ENCODE measurements at places on chromosomes 1 and 21.

DNA sequence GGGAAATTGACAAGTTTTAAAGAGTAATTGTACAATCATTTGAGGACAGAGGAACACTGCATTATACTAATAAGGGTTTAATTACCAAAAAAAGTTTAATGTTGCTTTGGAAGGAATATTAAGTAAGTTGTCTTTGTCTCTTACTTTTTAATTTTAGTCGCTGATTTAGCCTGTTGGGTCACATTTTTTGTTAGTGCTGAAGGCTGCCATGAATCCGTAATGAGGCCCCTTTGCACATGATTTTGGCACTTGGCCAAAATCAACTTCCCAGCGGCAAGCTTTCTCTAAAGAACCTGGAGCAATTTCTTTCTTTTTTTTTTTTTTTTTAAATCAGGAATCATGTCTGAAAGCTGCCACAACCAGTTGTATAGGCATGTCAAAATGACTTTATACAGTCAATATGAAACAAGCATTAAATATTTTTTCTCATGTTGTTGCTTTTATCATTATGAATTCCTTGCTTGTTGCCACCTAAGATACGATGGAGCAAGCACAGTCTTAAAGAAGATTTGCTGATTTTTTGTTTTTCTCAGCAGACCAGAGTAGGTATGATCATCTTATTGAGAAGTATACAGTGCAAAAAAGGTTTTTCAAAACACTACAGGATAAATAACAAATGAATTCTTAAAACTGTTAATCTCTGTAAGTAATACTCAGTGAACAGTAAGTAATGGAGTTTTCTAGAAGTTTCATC lies 690.4 kb downstream of the USP25 start:
- DNase-seq, result no peak

DNA sequence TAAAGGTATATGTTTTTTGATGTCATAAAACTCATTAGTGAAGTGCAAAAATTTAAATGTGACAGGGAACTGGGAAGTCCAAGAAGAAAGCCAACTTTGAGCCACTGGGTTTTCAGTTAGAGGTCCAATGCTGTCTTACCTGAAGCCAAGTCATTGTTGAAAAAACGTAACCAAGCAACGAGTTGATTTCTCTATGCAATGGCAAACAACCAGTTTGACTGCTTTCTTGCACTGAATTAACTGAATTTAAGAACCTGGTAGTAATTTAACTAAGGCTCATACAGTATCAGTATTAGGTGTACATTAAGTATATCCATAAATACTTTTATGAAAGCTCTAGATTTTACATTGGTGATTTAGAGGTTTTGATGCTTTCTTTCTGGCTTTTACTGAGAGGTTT lies 20.2 kb upstream of the S1PR1 start:
- DNase-seq, result no peak

DNA sequence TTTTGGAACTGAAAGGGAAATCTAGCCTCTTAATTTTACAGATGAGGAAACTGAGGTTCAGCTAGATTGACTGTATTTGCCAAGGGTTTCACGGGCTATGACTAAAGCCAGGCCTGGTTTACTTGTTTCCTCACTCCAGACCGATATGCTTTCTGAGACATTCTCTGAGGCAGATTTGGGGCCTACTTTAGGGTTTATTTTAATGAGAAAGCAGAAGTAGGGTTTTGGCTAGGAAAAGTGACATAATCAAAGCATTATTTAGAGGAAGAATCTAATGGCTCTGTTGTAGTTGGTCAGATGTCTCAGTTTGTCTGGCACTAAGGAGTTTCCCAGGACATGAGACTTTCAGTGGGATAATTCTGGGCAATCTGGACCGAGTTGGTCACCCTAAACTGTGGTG lies 1.5 kb upstream of the RPTN start:
- DNase-seq, result no peak

DNA sequence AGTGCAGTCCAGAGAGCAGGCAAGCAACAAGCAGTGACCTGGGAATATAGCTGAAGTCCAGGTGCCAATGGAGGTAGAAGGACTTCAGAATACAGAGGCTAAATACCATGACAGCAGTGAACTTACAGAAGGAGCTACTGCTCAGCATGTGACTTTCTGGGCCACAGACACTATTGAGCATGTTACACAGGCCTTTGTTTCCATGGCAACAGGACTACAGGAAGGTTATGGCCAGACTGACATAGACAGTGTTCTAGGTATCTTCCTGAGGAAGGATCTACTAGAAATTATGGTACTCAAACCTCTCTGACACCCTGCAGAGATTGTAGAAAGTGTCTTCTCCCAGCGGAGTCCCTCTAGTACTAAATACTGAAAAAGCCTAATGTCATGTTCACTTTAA lies 11.0 kb downstream of the OR2M5 start:
- no peak for DNase-seq

DNA sequence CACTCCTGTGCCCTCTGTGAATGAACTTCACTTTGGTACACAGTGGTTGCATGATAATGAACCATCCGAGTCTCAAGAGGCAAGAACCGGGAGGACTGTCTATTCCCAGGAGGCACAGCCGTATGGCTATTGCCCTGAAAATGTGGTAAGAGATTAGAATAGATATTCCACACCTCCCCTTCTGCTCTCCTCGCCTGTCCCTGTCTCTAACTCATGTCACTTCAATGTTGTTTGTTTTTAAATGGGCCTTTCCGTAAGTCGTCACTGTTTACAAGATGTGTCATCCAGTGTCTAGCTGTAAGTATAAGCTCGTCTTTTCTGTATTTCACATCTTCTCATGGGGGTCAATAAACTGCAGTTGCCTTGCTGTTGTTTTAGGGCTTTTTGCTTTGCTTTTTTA lies 122.2 kb downstream of the PATJ start:
- DNase-seq, result no peak

GRCh38 chr1:9281908-9282695 lies 10.6 kb upstream of the SPSB1 start:
- DNase-seq, result no peak

DNA sequence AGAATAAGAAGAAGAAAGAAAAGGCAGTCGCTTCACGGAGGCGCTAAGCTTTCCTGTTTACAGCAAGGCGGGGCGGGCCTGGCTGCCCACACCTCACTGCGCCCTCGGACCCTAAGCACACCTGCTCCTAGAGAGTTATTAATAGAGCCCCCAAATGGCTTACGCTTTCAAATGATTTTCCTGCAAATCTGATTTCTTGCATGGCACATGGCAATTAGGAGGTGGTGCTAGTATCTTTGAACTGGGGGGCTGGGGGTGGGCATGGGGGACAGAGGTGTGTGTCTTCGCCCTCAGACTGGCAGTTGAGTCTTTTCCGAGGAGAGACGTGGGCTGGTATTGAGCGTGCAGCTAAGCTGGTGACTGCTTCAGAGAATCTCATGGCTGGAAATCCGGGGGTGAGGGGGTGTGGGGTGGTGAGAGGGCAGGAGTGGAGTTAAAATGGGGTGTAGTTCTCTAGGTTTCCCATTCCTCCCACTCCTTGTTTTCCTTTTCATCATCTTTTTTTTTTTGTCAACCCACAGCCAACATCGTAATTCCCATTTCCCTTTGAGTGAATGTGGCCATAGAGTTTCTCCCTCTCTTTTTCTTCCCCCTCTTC lies 1.3 kb downstream of the S1PR1 start:
- peak; percentile 12 for DNase-seq

DNA sequence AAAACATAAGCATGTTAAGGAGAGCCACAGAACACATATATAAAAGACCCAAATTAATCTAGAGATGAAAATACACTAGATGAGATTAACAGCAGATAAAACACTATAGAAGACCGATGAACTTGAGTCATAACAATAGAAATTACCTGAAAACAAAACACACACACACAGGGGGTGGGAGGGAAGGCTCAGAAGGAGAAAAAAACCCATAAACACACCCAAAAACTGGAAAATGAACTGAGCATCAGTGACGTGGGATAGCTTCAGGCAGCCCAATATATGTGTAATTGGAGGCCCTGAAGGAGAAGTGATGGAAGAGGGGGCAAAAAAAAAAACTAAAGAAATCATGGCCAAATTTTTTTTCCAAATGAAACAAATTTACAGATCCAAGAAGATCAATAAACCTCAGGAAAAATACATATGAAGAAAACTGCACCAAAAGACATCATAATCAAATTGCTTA lies 11.4 kb downstream of the ALDH9A1 start:
- DNase-seq, result no peak

GRCh38 chr21:25580912-25581260 lies 26.4 kb downstream of the MRPL39 start:
- DNase-seq, result no peak

DNA sequence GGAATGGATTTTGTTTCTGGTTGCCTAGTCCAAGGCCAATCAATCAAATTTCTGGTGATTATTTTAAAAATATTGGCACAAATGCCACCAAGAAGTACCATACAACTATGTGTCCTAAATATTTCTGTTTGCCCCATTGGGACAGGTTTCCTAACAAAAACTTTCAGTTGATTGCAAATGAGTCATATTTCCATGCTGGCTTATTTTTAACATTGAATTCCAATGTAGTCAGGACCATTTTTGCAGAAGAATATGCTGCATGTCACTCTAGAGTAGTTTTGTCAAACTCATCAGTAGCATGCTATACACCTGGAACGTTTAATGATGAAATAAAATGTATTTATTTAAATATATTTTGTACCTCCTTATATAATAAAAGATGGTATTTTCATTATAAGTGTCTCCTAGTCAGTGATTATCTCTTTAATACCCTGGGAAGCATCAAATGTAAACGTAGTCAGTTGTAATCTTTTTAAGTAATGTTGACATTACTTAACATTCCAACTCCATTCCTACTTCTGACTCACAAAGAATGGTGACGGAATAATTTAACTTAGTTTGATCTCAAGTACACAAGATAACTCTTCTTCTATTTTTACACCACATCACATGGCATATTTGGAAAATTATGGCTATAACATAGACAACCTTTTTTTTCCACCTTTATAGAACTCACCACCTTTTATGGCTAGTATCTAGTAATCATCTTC lies 39.0 kb upstream of the USH2A start:
- DNase-seq, result no peak

- DNase-seq, result no peak
Measured at GRCh38 chr1:67338642-67339041, 31.0 kb downstream of the IL12RB2 start.
